ENCODE measurements at places on chromosomes 5 and 9. TPM values are rescaled to one million over a fixed set of nuclear protein-coding genes. Genes with fewer than 3 reads are reported as not detected.

Gene PFN3
- total RNA-seq: not detected

Gene RARS1
- 123 TPM for total RNA-seq

Gene ROR2
- 33.6 TPM for total RNA-seq

Gene MVB12B
- total RNA-seq: 0.09 TPM

Gene HTR4
- total RNA-seq: not detected

Gene MTMR12
- total RNA-seq: 28.7 TPM

Gene CDKN2B-AS1
- not detected for total RNA-seq

Gene LECT2
- not detected for total RNA-seq

Gene AHRR
- total RNA-seq: 1.6 TPM

Gene MCC
- total RNA-seq: 0.18 TPM

Gene CCL21
- total RNA-seq: not detected

Gene GFI1B
- total RNA-seq: 73.4 TPM

Gene FOCAD
- total RNA-seq: 1.5 TPM

Gene ELOVL7
- total RNA-seq: 11.6 TPM

Gene SLCO6A1
- total RNA-seq: not detected

Gene PPP2R2B
- total RNA-seq: not detected

Gene GMCL2
- not detected for total RNA-seq

Gene FCHO2
- total RNA-seq: 12.4 TPM

Gene RGS3
- 3.0 TPM for total RNA-seq

Gene LEAP2
- 2.0 TPM for total RNA-seq

Gene CXCL14
- not detected for total RNA-seq
